ENCODE measurements at places on chromosomes 12 and 14. TPM values are rescaled to one million over a fixed set of nuclear protein-coding genes. Genes with fewer than 3 reads are reported as not detected.

GRCh38 chr12:2291182-2291832, 238.5 kb downstream of the CACNA1C start:
- DNase-seq, result no peak

- DNase-seq, result no peak
These were observed 4.6 kb downstream of the MARCHF9 start for GRCh38 chr12:57759360-57759980.

DNA sequence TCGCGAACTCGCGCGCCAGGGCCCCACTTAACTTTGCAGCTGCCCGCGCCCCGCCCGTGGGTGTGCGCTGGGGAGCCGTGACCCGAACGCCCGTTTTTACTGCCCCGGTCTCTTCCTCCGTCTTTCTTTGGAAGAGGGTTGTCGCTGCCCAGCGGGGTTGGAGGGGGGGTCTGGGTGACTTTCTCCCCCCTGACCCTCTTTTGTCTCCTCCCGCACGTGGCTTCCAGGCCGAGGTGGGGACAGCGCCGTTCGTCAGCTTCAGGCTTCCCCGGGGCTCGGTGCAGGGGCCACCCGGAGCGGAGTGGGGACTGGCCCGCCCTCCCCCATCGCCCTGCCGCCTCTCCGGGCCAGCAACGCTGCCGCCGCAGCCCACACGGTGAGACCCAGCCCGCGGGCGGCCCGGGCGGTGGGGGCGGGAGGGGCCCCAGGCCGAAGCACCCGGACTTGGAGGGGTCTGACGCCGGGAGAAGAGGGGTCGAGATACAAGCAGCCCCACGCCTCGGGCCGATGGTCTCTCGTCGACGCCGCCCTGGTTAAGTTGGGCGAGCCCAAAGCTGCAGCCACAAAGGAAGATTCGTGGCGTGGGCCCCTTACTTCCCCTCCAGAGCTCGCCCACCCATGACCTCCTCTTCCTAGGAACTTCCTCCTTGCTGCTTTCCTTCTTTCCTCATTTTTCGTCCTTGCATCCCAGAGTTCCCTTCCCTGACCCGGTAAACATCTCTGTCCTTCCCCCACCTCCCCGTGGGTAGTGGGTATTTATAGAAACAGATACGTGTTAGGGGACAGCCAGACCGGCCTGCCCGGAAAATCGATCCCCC, 1.2 kb downstream of the DYRK2 start:
- peak; percentile 72 for DNase-seq

DNA sequence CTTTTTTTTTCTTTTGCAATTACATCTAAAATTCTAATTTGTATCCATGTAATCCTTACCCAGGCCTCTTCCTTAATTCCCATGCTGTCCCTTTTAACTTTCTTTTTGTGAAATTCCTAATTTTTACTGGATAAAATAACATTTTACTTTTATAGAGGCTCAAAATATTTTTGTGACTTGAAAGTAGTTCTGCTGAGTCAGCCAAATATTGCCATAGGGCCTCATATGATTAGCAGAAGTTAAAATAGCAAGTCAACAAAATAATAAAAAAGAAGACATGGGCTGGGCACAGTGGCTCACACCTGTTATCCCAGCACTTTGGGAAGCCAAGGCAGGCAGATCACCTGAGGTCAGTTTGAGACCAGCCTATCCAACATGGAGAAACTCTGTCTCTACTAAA, 2.0 kb downstream of the C3AR1 start:
- no peak for DNase-seq

DNA sequence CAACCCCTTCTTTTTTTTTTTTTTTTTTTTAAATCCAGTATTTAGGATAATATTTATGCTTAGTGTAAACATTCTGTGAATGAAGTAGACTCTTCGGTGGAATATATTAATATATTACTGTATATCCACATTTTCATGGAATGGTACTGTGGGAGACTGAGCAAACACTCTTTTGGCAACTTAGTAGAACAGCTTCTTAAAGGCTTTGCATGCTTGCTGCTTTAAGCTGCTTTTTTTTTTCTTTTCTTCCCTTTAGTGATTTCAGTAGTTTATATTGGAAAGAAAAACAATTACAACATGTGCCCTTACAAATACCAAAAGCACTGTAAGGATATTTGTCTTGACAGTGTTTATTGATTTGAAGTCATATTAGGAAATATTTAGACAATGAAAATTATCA, 78.9 kb downstream of the AEBP2 start:
- DNase-seq, result no peak

- no peak for DNase-seq
These were observed 32.2 kb downstream of the BRAP start for GRCh38 chr12:111653596-111653995.

The KRT3 gene
- 2.3 TPM for total RNA-seq

DNA sequence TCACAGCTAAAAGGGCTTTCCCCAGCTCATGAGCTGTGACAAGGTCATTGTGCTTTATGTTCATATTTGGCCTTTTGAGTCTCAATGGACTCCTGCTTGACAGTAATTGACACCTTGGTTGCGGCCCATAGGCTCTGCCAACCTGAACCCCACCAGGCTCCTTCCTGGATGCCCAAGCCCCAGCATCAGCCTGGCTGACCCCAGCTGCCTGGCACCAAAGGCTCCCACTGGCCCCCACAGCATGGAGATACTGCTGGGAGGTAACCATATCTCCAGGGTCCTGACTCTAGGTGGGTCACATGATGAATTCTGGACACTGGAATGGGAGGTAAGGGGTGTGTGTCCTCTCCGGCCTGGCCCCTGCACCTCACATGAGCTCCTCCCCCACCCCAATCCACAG, 50.2 kb downstream of the CLMN start:
- DNase-seq, result peak; percentile 53

DNA sequence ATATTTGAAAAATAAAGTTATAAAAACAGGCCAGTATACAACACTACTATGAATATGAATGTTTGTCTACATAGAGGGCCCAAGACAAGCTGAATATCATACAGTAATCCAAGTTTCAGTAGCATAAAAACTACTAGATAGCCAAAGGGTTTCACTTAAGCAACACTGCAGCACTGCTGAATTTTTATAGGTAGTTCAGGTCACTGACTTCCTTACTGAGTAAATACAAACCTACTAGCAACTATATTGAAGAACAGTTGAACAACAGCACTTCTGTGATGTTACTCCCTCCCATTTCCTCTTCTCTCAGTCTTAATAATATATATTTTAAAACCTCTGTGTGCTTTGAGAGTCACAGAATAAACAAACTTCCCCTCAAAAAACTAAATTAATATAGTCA, 42.7 kb downstream of the GTF2A1 start:
- no peak for DNase-seq

DNA sequence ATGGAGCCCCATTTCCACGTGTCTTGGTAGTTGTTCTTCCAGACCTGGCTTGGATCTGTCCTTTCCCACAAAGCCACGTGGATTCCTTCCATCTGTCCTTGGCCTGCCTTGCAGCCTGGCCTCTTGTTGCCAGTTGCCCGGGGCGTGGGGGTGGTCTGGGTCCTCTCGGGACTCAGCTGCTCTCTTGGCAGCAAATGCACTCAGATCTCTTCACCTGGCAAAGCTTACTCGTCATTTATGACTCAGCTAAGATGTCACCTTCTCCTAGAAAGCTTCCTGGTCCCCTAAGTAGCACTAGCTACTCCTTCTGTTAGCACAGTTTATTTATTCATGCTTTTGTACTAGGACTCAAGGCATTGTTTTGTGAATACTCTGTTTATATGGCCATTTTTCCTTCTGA, 13.6 kb downstream of the PLEKHG3 start:
- DNase-seq, result no peak

The RPGRIP1 gene
- total RNA-seq, result 0.19 TPM

DNA sequence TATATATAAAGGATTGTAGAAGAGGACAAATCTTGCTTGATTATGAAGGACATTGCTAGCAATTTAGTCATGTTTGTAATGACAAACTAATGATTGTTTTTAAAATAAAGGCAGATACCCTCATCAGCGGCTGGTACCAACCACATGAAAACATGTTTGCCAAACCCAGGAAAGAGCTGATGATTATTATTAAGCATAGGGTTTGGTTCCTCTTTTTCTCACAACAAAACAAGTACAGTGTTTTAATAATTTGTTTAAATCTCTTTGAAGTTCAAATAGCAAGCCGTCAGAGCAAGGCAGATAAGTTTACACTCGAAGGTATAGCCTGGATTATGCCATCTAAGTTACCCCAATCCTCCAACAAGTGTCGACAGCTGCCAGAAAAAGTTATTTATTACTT, 5.3 kb upstream of the SINHCAF start:
- DNase-seq, result no peak

DNA sequence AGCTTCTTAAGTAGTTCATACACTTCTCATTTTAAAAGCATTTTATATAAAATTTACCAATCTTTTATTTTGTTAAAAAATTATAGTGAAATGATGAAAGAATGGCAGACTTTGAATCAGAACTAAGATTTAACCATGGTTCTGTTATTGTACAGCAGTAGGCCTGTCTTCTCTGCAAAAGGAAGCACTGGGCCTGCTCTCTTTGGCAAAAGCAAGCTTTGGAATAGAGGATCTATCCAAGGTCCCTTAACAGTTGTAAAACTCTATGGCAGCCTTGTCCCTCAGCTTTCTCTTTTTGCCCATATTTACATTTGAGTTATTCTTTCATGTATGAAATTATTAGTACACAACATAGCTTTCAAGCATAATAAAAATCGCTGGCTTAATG, 82.8 kb downstream of the PLEKHG7 start:
- DNase-seq, result no peak

The AQP6 gene
- total RNA-seq, result 0.22 TPM

DNA sequence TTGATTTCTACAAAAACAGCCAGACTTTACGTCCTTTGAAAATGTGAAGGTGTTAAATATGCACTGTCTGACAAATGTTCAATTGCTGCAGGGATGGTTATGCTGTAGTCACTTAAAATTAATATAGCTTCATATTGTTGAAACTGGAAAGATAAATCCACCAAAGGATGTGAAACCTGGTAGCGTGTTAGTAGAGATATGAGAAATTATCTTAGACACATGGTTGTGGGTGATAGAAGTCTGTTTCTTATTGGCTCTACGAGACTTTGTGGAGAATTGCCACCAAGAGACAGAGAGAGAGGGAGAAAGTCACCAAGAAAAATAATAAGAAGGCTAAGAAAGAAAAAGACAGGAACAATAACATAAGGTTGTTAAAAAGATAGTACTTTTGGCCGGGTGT, 2.6 kb upstream of the CAPRIN2 start:
- DNase-seq, result no peak

DNA sequence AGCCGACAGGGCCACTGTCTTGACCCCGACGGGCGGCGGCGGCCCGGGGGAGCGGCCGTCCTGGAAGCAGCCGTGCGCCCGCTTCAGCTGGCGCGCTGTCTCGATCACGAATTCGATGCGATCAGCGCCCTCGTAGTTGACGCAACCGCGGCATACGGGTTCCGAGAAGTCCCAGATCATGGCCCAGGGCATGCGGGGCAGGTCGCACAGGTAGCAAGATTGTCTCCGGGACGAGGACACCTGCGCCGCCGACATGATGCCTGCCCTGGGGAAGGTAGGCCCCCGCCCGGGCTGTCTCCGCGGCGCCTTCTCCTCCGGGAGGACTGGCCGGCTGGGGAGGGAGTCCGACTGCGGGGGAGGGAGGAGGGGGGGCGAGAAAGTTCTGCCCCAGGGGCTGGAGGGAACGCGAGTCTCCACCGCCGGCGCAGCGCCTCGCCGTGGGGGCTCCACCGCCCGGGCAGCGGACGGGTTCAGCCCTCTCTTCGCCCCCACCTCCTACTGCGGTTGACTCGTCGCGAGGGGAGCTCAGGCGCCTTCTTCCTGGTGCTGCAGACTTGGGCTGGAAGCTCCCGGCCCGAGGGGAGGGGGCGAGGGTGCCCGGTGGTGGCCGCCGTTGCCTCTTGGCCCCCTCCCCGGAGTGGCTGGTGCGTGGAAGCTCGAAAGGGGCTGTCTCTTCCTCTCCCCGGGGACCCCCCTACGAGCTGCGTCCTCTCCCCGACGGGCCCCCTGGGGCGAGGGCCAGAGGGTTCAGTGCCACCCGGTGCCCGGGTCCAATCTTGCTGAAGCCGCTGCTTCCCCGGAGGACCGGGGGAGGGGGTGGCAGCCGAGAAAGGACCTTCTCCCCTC, 747 bp downstream of the IRF2BPL start:
- DNase-seq, result peak; percentile 83

DNA sequence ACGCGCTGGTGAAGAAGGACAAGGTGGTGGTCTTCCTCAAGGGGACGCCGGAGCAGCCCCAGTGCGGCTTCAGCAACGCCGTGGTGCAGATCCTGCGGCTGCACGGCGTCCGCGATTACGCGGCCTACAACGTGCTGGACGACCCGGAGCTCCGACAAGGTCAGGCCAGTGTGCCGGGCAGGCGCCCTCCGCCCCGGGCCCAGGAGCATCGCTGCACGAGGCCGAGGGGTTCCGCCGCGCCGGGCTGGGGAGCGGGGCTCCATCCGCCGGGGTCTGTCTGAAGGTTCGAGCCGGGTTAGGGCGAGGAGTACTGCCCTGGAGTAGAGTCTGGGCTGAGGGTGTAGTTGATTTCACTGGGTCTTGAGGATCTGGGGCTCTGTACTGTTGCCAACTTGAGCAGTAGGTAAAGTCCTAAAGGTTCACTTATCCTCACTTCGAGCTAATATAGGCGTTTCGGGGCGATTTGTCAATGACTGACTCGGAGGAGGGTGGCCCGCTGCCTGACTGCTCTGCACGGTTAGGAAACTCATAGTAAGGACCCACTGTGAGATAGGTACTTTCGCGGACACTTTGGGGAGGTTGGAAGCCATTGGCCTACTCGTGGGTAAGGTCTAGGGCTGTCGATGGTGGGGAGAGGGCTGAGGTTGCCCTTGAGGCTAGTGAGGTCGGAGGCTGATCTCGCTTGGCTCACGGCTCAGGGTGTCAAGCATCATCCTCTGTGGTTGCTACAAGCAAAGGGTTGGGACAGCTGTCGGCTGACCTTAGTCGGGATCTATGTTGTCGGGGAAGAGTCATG, 574 bp downstream of the GLRX5 start:
- DNase-seq, result no peak

- DNase-seq, result no peak
These were observed 1486.2 kb upstream of the SEL1L start for GRCh38 chr14:83019744-83020414.

DNA sequence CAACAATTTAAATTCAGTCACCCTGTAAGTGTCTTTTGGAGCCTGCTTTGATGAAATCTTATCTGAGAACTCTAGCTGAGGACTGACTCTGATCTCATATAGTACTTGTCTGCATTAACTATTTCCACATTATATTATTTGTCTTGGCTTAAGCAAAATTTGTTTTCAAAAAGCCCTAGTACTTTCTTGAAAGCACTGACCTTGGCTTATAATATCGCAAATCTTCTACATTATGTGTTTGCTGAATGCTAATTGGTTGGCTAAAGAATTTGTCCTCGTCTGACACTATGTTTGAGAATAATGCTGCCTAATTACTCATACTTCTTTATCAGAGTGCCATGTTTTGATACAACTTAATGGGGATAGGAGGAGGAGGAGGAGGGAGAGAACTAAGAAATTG, 46.9 kb upstream of the FLRT2 start:
- DNase-seq, result no peak

- DNase-seq, result peak; percentile 85
These were observed at the start of gene CFAP73 for GRCh38 chr12:113149361-113150150. Gene CFAP73, plus strand, starts transcription at chr12:113149724. Its CDS starts 134 bp downstream, at chr12:113149858.

- no peak for DNase-seq
These were observed 250.5 kb upstream of the ATP2B1 start for GRCh38 chr12:89959179-89959578.

- no peak for DNase-seq
These were observed 17.6 kb upstream of the FAM222A start for GRCh38 chr12:109695961-109696461.
